ENCODE measurements at places on chromosomes 2 and 18.

DNA sequence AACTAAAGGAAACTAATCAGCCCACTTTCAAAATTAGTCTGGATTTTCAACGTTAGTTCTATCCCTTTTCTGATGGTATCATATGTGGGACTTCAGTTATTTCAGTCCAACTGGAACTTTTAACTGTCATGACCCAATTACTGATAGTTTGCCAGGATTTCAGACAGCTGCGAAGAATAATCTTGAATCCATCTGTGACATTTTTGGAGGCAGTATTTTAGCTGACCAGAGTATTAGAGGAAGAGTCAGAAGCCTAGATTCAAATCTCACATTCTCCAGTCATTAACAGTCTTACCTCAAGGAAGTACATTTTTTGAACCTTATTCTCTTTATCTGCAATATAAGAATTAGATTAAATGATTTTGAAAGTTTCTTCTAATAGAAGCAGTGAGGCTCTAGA, 81.3 kb downstream of the PTRHD1 start:
- no peak for DNase-seq

GRCh38 chr2:177574356-177574755, 181.8 kb downstream of the AGPS start:
- no peak for DNase-seq

DNA sequence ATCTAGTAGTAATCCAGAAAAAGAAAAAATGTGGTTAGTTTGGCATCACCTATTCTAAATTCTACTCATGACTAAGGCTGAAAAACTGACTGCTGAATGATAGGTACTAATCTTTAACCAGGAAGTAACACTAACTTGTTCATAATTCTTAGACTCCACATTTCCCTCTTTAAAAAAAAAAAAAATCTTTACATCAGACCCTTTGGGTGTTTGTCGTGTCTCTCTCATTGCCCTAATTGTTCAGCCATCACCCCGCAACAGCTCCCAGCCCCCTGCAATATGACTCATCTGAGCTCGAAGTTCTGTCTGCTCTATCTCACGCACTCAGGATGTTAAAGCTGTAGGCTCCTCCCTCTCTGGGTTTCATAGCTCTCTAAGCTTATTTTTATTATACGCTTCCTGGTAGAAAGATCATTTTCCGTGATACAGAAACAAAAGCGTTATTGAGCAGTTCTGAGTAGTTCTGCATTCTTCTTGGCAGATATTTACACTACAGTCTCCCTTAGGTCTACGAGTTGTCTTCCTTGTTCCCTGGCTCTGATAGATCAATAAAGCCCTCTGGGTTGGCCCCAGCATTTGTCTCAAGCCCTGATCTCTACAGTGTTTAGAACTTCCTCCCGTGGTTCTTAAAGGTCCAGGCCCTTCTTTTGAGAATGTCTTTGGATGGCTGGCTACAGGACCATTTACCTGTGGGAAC, 95.6 kb downstream of the TNFRSF11A start:
- no peak for DNase-seq

- no peak for DNase-seq
Measured at GRCh38 chr2:54233832-54234649, 22.0 kb downstream of the TSPYL6 start.

- no peak for DNase-seq
Measured at GRCh38 chr2:199829628-199830027, 21.4 kb downstream of the FTCDNL1 start.

- no peak for DNase-seq
Measured at GRCh38 chr2:106159866-106160785, 34.0 kb downstream of the UXS1 start.

GRCh38 chr18:76405280-76405679, 89.8 kb downstream of the ZNF516 start:
- no peak for DNase-seq

DNA sequence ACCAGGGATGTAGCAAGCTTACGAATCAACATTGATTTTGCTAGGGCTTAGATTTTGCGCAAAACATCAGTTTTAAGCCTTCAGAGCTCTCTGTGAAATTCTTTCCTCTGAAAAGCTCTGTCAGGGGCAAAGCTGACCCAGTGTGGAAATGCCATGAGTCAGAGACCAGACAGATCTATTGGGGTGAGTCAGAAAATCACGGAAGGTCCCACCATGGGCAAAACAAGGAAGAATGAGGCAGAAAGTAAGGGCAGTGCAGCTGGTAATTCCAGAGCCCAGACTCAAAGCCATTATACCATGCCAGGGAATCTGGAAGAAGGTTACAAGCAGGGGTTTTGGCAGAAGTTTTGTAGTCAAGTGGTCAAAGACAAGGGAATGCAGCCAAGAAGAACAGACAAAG, 256.6 kb upstream of the CTAGE1 start:
- DNase-seq = no peak

DNA sequence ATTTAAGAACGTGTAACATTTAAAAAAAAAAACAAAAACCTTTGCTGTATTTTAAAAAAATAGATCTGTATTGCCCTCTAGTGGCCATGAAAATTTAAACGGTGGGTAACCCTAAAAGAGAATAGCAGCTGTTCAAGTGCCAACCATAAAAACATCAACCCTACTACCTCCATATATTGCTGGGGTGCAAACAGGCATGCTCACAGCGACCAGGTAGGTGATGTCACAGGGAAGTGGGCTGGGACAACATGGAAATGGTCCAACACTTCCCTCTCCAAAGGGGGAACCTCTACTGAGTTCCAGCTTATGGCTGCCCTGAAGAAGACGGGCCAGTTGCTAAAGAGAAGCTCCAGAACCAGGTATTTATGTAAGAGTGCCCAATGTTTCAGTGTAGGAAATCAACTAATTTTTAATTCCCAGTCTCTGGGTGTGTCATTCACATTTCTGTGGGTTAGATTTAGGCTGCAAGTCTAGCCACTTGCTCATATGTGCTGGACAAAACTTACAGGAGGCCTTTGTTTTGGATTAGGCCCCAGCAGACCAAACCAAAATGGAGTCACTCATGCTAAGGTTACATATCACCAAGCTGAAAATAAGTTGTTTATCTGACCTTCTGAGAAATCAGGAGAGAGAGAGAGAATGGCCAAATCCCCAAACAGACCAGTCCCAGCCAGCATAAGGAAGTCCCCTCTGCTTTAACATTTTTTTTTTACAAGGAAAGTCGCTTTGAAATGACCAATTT, 54.5 kb downstream of the SKA1 start:
- DNase-seq = no peak

DNA sequence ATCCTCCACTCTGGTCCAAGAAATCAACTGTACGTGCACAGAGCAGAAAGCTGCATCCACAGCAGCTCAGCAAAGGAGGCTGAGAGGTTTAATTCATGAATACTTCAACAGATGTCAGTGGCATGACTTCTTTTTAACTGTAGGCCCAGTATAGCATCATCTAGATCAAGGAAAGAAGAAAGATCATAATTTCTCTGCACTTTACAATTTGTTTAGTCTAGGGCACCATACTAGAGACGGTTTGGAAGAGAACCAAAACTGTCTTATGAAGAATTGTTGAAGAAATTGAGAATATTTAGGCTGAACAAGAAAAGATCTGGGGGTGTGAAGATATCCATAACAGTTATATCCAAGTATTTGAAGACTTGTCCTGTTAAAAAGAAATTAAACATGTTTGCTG, 30.5 kb upstream of the MAP3K20 start:
- no peak for DNase-seq

- no peak for DNase-seq
Measured at GRCh38 chr2:118698564-118698963, 148.9 kb downstream of the EN1 start.

- DNase-seq = peak; percentile 27
Measured at GRCh38 chr2:124027182-124027581, 2.1 kb downstream of the CNTNAP5 start.

DNA sequence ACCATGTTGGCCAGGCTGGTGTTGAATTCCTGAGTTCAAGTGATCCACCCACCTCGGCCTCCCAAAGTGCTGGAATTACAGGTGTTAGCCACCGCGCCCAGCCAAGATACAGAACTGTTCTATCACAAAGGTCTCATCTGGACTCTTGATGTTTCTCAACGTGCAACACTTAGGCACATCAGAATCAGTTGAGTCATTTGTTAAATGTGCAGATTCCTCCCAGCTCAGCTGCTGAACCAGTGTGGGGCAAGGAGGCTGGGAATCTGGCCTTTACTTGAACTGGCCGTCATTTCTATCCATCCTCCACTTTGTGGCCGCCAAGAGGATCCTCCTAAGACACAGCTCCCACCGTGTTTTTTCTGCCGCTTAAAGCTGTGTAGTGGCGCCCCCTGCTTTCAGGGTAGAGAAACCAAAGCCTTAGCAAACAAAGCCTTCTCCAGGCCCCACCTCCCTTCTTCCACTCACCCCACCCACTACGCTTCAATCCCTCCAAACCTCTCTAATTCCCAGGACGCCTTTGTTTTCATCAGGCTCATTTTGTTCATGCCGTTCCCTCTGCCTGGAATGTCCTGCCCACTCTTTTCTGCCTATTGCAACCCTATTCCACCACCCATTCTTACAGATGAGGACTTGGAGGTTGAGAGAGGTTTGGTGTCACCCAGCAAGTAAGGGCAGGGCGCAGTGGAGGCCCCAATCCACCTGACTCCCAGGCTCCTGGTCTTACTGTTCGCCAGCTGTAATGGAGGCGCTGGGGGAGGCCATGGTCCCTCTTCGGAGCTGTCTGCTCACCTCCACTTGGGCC, 776 bp upstream of the SPEG start:
- no peak for DNase-seq

- no peak for DNase-seq
Measured at GRCh38 chr2:824954-825353, 125.7 kb upstream of the SNTG2 start.

- no peak for DNase-seq
Measured at GRCh38 chr18:944440-944839, 39.8 kb downstream of the ADCYAP1 start.

GRCh38 chr2:120613742-120614571, 121.7 kb upstream of the GLI2 start:
- no peak for DNase-seq

- DNase-seq = no peak
Measured at GRCh38 chr2:218856167-218856895, 3.3 kb upstream of the WNT6 start.

DNA sequence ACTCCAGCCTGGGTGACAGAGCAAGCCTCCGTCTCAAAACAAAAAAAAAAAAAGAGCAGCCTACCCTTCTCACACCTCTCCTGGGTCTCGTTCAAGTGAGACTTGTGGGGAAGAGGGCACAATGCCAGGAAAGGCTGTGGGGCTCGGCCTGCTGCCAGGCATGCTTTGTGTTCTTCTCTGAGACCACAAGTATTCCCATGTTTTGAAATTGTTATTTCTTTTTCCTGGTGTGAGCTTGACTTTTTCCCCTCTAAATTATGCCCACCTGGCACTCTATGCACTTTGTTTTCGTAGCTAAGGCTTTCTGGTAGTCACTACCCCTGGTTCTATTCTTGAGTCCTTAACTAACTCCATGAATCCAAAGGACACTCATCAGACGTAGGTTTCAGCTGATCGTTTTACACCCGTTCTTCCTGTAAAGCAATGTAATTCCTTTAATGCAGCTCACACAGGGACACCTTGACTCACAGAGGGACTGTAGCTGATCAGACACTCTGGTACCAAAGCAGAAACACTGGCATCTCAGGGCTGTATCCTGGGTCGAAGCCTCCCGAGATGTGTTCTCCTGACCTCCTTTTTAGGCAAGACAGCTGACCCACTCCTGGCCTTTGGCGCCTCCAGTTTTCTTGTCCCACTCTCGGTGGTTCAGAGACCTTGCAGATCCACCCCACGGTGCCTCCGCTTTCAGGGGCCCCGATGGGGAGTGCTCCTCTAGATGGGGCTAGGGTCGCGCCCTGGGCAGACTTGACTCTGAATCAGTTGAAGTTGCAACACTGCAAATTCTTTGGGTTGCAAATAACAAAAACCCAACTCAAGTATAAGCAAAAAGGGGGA, 193.3 kb upstream of the AGAP1 start:
- no peak for DNase-seq

GRCh38 chr2:136059036-136059472, 58.9 kb downstream of the CXCR4 start:
- DNase-seq = no peak

GRCh38 chr2:86272111-86272510, 65.3 kb downstream of the REEP1 start:
- no peak for DNase-seq

DNA sequence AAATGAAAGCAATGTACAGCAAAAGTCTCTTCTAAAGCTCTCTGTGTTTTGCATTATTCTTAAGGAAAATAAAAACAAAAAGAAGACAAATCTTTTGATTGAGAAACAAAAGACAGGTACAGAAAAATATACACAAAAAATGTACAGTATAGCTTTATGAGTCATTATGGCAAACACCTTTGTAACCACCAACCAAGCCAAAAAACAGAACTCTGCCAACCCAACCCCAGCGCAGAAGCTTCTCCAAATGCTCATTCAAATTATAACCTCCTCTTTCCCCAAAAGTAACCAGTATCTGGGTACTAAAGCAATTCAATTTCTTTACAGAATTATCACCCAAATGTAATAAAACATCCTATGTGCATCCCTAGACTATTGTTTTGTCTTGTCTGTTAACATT, 255.9 kb upstream of the STON1 start:
- no peak for DNase-seq

- no peak for DNase-seq
Measured at GRCh38 chr18:58674863-58675472, 3.7 kb downstream of the MALT1 start.

DNA sequence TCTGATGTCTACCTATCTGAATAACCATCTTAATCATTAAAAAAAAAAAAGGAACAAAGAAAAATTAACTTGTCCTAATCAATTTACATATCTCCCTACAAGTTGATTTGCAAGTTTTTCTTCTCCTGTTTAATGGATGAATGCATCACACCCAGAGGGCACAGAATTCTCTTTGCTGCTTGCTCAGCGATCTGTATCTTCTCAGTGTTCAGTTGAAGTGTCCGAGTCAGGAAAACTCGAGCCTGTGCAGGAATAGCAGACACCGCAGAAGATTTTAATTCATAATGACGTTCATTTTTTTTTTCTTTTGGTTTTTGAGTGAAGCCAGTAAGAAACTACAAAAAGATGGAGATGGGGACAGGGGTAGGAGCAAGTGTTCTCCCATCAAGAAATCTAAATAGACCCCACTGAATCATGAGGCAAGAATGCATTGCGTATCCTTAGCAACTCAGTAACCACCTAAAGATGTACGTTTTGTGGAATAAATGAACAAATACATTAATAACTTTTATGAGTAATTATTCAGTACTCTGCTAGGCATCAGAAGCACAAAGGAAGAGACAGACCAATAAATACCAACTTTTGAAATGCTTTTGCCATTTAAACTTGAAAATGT, 675.5 kb downstream of the LRP1B start:
- DNase-seq = no peak
